ENCODE measurements at places on chromosomes 4 and X.

GRCh38 chr4:123121241-123121907 is 199.0 kb upstream of the NUDT6 start:
- peak; percentile 39 for DNase-seq

DNA sequence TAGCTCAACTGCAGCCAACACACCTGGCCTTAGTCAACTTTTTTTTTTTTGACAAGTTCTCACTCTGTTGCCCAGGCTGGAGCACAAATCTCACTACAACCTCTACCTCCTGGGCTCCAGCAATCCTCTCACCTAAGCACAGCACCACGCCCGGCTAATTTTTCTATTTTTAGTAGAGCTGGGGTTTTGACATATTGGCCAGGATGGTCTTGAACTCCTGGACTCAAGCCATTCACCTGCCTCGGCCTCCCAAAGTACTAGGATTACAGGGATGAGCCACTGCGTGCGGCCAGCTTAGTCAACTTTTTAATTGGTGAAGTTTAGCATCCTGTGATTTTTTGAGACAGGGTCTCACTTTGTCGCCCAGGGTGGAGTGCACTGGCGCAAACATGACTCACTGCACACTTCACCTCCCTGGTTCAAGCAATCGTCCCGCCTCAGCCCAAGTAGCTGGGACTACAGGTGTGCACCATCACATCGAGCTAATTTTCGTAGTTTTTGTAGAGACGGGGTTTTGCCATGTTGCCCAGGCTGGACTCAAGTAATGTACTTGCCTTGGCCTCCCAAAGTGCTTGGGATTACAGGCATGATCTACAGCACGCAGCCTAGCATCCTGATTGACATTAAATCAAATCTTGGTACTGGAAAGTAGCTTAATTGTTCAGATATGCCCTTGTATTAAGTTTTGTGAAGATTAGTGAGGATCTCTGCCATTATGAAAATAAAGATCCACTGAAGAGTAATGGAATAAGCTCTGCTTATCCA is 8.3 kb downstream of the HNRNPDL start:
- no peak for DNase-seq

GRCh38 chr4:142815834-142816233 is 30.3 kb downstream of the INPP4B start:
- peak; percentile 23 for DNase-seq

DNA sequence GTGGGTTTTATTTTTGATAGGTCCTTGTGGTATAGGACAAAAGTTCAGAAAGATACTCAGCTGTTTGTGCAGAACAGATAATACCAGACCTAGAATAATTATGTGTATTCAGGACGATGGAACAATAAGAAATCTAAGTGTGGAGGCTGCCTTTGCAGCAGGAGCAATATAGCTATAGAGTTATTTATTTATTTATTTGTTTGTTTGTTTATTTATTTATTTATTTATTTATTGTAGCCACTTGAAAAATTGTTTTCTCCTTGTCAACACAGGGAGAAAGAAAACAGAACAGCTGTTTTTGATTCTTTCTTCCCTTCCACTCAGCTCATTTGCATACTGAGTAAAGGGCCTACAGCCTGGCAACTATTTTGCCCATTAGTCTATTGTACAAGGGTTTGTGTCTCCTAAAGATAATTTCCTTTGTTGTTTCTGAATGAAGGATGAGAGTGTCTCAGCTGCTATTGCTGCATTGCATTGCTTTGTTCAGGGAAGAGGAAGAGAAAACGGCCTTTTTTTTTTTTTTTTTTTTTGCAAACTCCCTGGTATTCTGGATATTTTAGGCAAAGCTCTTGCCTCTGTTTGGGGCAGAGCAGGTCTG is 56.0 kb upstream of the ESX1 start:
- DNase-seq = no peak

- DNase-seq = no peak
Observed at GRCh38 chr4:15719506-15719905, 16.6 kb downstream of the BST1 start.

GRCh38 chrX:1521459-1521956 is 15.5 kb downstream of the P2RY8 start:
- peak; percentile 35 for DNase-seq

- DNase-seq = peak; percentile 41
Observed at GRCh38 chr4:26861434-26862186, 969 bp downstream of the STIM2 start.

All from A549 (cell line).